ENCODE measurements at places on chromosomes 3 and 15.

- no peak for DNase-seq
Observed at GRCh38 chr3:186653080-186653707, 12.6 kb upstream of the HRG start.

GRCh38 chr3:48135552-48136495, 52.4 kb downstream of the CDC25A start:
- DNase-seq, result no peak

DNA sequence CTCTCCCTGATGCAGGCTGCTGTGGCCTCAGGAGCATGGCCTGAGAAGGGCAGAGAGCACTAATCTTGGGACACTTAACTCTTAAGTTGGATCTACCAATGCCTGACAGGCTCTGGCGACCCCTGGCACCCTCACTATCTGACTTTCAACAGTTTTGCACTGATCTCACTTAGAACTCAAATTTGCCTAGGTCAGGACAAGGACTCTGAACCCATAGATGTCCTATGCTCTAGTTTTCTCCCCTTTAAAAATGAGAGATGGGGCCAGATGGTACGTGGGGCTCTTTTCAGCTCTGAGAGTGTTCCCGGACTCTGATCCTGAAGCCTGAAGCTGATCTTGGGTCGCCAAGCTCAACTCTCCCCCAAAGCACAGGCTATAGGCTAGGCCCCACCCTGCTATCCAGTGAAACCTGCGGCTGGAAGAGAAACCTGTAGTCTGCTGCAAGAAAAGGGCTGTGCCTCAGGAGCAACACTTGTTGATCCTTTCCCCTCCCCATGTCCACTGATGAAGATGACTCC, 65.7 kb downstream of the RPL39L start:
- no peak for DNase-seq

DNA sequence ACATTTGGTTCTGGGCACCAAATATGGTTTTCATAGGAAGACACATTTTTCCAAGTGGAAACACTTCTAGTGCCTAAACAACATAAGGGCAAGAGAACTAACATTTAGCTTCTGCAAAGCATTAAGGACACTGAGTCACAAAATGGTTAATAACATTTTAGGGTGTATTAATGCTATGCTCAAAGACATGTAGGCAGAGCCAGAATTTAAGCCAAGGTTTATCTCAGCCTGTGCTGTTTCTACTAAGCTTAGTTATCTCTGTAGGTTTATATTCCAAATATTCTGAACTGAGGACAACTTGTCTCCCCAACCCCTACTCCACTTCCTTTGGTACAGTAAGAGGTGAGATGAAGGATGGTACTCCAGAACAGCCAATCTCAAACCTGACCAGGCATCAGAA, 54.1 kb upstream of the AKAP13 start:
- DNase-seq, result no peak

- no peak for DNase-seq
Observed at GRCh38 chr3:126481808-126482502, 6.3 kb upstream of the ZXDC start.

- DNase-seq, result peak; percentile 52
Observed at GRCh38 chr3:2765002-2765579, 345.1 kb downstream of the IL5RA start.

DNA sequence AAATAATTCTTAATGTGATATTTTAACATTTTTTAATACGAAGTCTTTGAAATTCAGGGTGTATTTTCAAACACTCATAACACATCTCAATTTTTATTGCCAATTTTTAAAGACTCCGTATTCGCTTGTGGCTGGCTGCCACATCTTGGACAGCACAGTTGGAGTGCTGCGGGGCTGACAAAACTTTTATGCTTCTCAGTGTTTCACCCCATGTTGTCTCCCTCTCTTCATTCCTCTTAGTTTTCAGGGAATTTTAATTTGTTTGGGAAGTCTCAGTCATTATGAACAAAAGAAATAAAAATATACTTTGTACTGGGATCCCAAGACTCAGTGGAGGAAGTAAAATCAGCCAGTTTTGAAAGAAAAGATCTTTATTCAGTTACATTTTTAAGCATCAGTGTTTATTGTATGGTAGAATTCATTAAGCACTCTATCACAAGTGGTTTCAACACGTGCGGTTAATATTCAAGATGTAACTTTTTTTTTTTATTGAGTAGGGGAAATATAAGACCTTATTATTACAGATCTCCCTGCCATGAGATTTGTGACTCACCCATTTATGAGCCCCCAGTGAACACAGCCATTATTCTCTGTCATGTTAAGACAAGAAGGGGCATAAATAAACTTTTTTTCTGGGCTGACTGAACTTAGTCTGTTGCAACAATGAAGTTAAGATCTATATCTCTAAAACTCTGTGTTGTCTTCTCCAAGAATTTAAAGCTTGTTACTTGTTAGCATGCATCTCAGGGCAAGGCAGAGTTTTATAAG, 26.8 kb downstream of the KAT2B start:
- no peak for DNase-seq

DNA sequence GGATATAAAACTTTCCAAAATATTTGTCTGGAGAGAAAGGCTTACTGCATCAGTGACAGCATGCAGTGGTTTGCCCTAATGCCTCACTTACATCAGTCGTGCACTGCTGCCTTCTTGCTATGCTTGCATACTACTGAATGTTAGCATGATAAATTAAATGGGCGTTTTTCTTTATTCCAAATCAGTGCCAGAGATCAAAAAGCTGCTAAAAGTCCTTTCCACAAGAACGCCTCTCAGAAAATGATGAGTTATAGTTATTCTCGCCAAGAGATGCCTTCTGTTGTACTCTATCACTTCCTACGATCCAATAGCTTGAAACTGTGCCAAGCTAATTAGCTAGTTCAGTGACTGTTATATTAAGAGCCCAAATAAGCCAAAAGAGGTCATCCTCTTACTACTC, 345.8 kb upstream of the ROBO2 start:
- no peak for DNase-seq

- no peak for DNase-seq
Observed at GRCh38 chr3:158269942-158270341, 160.1 kb downstream of the RSRC1 start.

GRCh38 chr3:128487813-128488635, 5.0 kb downstream of the GATA2 start:
- peak; percentile 73 for DNase-seq

DNA sequence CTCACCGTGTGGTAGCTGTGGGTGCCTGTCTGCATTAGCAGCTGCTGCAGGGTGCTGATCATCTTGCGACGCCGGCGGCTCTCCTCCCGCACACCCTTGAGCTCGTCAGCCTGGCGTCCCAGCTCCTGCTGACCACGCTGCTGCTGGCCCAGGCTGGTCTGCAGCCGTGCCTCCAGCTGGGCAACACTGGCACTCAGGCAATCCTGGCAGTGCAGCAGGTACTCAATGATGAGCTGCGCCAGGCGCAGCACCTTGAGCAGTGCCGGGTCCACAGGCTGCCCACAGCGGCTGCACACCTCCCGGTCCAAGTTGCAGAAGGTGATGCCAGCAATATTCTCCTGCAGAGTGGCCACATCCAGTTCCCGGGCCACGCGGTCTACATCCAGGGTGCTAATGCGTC, 11.9 kb downstream of the DZIP1L start:
- DNase-seq, result no peak
